ENCODE measurements at places on chromosomes 7 and 10. TPM values are rescaled to one million over a fixed set of nuclear protein-coding genes. Genes with fewer than 3 reads are reported as not detected.

DNA sequence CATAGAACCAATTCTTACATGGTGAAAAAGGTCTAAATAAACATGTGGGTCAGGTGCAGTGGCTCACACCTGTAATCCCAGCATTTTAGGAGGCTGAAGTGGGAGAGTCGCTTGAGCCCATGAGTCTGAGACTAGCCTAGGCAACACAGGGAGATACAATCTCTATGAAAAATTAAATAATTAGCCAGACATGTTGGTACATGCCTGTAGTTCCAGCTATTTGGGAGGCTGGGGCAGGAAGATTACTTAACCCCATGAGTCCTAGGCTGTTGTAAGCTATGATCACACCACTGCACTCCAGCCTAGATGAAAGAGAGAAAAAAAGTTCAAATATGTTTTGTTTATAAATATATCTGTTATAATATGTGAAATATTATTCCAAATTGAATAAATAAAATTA, 643.6 kb downstream of the IPMK start:
- no peak for ATAC-seq

GRCh38 chr7:126570845-126571244, 681.9 kb downstream of the GRM8 start:
- no peak for ATAC-seq

DNA sequence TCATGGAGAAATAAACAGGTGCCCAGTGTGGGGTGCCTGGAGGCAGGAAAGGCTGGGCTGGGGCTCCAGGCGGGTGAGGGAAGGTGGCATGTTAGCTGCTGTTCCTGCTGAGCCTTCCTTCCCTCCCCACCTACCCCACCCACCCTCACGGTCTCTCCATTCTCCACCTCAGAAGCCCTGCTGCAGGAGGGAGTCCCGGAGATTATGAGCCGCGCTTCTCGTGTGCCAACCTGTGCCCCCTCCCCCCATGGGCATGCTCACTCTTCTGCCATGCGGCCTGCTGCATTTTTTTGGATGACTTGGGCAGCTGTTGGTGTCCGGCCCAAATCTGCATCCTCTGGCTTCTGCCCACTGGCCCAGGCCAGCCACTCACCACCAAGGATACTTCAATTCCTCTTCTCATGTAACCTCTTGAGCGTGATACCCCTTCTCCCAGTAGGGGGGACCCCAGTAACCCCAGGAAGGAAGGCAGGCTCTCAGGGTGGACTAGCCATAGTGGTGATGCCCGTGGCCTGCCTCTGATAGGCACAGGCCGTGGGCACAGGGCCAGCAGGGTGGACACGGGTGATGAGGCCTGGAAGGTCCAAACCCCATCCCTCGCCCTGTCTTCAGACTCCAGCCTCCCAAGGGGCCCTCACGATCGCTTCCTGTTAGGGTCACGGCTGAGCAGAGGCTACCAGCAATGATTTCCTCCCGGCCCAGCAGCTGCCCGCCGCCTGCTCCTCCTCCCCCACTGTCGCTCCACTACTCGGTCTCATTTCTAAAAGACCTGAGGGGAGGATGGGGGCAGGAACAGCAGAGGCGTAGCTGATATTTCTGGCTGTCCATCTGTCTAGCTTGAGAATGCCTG, 27.8 kb downstream of the UNC5B start:
- ATAC-seq: no peak

- ATAC-seq: no peak
These were observed 5.1 kb downstream of the TLX1 start for GRCh38 chr10:101136007-101136707.

- ATAC-seq: no peak
These were observed 90.2 kb downstream of the IPMK start for GRCh38 chr10:58177362-58177947.

DNA sequence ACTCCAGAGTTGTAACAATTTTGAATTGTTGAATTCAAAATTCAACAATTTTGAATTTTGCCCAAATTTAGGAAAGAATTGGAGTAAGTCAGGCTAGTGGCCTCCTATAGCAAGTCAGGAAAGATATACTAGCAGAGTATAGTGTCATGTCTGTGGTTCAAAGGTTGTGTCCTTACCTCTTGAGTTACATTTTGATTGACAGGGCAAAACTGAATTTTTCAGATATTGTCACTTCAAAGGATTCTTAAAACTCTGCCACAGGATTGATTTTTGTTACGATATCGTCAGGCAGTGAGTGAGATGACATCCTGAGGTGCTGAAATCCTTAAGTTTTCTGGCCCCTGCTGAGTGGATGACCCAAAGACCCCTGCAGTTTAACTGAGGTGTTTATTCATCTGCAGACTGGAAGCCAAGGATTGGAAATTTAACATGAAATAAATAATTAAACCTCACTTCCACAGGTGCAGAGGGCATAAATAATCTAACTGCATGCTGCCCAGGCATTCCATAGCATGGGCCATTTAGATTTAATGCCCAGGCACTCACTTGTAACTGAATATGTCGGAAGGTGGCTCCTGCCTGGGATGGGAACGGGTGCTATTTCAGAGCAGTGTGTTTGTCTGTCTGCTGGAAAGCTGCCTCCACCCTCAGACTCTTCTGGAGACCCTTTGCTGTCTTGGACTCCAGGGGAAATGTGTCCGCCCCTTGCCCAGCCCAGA, 50.8 kb downstream of the RBM20 start:
- ATAC-seq: no peak

GRCh38 chr10:14250496-14251076, 80.1 kb downstream of the FRMD4A start:
- ATAC-seq: no peak

DNA sequence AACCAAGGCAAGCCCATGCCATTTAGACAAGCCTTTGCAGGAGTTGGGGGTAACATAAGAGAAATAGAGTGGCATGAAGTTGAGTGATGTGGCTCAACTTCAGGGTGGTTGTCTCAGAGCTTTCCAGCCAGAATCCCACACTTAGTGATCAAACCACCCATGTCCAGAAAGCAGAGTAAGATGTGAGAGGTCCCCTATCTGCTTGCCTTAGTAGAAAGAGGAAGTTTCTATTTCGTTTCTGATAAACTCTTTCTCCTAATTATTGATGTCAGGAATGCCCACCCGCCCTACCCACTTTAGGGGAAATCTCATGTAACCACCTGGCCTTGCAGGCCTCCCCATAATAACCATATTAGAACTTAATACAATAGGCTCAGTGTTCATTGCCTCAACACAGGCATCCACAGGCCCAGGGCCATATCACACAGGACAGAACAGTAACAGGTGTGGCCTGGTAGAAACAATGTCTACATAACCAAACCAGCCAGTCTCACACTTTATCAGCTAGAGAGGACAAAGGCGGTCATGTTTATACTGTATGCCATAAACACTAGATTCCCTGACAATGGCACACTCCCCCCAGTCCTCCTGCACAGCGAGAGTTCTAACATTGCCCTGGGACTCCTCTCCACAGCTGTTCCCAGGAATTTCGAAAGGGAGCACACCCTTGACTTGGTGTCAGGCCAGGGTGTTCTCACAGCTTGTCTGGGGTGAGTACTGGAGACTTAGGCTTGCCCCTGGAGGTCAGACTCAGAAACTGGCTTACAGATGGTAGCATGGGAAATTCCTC, 364.4 kb downstream of the CXCL12 start:
- no peak for ATAC-seq

DNA sequence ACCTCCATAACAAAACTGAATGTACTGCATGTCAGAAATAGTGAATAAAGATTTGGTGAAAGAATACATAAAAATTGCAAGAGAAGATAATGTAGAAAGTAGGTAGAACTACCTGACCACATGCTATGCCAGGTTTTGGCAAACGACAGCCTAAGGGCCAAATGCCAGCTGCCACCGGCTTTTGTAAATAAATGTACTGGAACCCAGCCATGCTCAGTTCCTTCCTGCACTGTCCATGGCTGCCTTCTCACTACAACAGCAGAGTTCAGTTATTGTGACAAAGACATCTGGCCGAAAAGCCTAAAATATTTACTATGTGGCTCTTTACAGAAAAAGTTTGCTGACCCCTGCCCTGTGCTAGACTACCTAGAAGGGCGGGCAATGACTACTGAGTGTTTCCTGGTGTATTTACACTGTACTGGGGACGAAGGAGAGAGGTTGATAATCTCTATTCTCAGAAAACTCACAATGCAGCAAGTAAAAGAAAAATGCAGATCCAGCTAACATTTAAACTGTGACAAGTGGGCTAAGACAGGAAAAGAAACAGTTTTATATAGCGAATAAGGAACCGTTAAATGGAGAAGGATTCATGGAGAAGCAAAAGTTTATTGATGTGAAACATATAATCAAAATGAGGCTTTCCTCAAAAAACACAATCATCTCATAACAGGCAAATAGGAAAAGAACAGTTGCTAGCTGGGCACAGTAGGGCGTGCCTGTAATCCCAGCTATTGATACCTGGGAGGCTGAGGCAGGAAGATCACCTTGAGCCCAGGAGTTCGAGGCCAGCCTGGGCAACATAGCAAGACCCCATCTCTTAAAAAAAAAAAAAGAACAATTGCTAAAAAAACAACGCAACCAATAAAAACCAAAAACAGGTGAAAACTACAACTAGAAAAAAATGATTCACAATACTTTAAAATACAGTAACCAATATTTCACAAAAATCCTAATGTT, 13.7 kb downstream of the KIN start:
- no peak for ATAC-seq

DNA sequence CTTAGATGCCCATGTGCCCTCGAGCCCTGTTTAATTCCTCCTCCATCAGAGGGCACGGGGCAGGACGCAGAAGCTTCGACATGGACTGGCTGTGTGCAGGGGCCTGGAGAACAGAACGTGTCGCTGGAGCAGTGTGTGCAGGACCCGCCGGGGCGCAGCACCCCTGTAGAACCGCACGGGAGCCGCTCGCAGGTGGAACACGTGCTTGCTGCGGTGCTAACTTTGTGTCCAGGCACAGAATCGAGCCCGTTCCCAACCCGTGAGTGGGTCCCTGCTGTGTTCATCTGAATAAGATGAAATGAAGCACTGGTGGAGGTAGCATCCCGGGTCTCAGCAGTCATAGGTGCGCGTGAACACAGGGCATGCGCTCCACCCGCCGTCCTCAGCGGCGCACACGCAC, 116.9 kb downstream of the WDR37 start:
- no peak for ATAC-seq

DNA sequence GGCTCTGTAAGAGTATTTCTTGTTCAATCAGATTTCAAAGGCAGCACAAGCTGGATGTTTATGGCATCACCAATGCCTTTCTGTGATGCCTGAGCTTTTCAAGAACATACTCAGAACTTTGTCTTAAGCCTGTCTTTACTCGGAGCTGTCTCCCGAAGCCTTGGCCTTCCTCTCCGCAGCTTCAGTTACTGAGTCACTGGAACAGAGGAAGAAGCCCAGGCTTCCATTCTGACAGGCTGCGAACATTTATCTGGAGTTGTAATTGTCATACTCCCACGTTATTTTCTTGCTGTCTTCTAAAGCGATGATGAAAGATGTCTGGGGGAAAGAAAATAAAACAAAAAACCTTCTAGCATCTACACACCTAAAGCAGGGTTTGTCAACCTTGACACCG, 43.9 kb downstream of the GRK5 start:
- no peak for ATAC-seq

GRCh38 chr7:108079648-108080591, 50.2 kb downstream of the LAMB4 start:
- ATAC-seq: no peak

DNA sequence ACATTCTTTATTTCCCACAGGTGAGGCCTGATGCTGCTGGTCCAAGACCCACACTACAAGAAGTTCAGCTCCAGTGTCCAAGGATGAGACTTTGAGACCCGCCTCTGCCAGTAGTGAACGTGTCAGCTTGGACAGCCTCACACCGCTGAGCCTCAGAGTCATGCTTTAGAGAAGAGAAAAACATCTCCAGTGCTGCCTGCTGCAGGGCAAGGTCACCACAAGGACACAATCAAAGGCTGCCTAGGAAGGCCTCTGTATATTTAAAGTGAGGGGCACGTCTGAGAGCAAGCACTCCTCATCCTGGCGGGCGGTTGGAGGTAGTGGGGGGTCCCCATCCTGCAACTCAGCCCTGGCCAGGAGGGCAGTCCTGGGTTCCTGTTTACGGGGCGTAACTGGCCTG, 19.3 kb downstream of the FGFR2 start:
- ATAC-seq: no peak

GRCh38 chr7:66326501-66327215, 121.5 kb downstream of the TPST1 start:
- no peak for ATAC-seq

- no peak for ATAC-seq
These were observed 14.9 kb upstream of the SP4 start for GRCh38 chr7:21412957-21413356.

GRCh38 chr7:139328375-139328774, 12.8 kb upstream of the FMC1 start:
- ATAC-seq: no peak

DNA sequence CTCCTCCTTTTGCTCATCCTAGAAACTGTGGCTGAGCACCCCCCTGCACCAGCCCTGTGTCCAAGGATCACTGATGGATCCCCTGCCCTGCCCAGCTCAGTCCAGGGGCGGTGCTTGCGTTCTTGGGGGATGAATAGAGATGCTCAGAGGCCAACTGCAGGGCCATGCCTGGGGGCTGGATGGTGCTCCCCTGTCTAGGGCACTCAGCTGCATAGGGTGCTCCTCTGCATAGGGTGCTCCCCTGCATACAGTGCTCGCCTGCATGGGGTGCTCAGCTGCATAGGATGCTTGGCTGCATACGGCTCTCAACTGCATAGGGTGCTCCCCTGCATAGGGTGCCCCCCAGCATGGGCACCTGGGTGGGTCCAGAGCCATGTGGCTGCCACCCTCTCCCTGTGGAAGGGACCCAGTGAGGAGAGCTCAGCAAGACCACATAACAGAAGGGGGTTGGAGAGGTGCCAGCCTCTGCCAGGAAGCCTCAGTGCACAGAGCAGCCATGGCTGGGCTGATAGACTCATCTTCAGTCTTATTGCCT, 95.0 kb downstream of the BMS1 start:
- no peak for ATAC-seq

- no peak for ATAC-seq
These were observed 153.3 kb downstream of the ELMO1 start for GRCh38 chr7:37295401-37295800.

DNA sequence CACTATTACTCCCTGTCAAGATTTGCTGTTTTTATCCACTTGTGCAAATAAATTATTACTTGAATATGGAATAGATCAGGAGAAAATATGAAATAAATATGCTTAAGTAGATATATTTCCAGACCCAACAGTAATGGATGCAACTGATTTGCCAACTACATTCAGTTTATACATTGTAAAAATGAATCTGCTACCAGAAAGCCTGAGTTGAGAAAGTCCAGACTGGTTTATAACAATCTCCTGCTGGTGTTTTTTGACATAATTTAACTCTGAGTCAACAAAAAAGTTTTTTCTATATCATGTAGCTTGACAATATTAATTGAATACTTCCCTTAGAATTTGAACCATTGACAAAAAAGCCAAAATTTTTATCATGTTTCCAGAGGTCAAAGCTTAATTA, 265.8 kb upstream of the SEMA3D start:
- ATAC-seq: no peak

The MYL7 gene
- total RNA-seq: not detected

The GOLGA7B gene
- total RNA-seq: 5.8 TPM

The TEX47 gene
- total RNA-seq: not detected

The TRIM50 gene
- not detected for total RNA-seq

The NRF1 gene
- total RNA-seq: 22.5 TPM

The KNDC1 gene
- total RNA-seq: 0.19 TPM

The LRRN3 gene
- 30.4 TPM for total RNA-seq

The TYW1B gene
- total RNA-seq: 2.9 TPM

The WEE2 gene
- total RNA-seq: not detected

The KCNH2 gene
- total RNA-seq: 0.77 TPM

The GNAT3 gene
- not detected for total RNA-seq
